Mesothelial cell of epicardium (in vitro differentiated cells): ENCODE measurements at places on chromosomes 16 and 17. TPM values are rescaled to one million over a fixed set of nuclear protein-coding genes. Genes with fewer than 3 reads are reported as not detected.

The PPP1R27 gene
- total RNA-seq: 0.35 TPM in 1 of 3 replicates, not detected in the others

The CDH5 gene
- total RNA-seq: 0.09 to 0.27 TPM (median 0.16 TPM) in 3 replicates

The SDR42E2 gene
- 0.09 TPM in 2 of 3 replicates, not detected in the other for total RNA-seq

- DNase-seq: no peak
Observed at GRCh38 chr17:43074869-43075268, 49.8 kb downstream of the RND2 start.

DNA sequence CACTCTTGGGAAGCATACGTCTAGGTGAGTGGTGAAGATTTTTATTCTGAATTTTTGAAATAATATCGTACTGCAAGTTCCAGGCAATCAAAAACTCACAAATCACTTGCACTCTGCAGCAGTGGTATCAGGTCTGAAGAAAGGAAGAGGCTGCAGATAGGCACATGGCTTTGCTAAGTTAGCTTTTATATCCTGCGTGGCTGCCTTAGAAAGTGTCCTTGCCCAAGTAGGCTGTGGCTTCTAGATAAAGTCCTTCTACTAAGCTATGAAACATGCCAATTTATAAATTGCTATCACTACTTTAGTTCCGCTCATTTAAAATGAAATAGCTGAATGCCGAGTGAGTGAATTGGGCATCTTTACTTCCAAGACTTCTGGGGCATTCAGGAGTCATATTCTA, 17.9 kb downstream of the WWOX start:
- DNase-seq: no peak

The PMFBP1 gene
- 3.7 to 5.7 TPM (median 4.9 TPM) in 3 replicates for total RNA-seq

The SBK1 gene
- total RNA-seq: 50.1 to 51.9 TPM (median 51.4 TPM) in 3 replicates

GRCh38 chr16:50630394-50631020, 50.6 kb downstream of the SNX20 start:
- DNase-seq: no peak

DNA sequence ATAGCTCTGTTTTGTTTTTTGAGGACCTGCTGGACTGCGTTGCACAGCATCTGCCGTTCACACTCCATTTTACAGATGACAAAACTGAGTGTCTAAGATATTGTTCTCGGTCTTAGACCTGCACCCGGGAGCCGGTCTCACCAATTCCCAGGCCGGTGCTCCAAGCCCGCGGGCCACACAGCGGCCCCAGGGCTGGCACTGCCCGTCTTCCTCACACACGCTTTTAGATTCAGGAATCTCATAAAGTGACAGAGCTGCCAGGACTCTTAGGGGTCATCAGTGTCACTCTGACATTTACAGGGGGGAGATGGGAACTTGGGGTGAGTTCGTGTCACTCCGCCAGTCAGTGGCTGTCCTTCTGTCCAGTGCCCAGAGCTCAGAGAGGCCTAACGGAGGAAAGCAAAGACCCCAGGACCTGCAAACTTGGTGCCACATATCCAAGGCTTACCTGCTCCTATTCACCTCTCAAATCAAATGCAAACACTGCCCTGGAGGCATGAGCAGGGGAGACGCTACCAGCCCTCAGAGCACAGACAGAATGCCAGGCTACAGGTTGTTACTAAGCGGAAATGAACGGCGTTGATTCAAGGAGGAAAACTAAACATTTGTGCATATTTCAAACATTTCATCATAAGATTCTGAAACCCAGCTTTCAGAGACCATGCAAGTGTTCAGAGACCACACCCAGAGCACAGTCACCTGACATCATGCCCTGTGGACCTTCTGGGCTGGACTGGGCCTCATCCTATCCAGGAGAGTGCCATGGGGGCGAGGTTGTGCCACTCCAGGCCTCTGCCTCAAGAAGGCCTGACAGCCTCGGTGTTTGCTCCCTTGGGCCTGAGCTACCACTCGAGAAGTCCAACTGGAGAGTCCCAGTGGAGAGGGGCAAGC, 29.5 kb downstream of the TNFRSF13B start:
- no peak for DNase-seq

The SEC14L5 gene
- total RNA-seq: 0.09 to 0.13 TPM in 2 of 3 replicates, not detected in the other

The KRTAP2-3 gene
- 0.45 to 0.91 TPM (median 0.69 TPM) in 3 replicates for total RNA-seq

GRCh38 chr17:68302066-68302564, 10.8 kb downstream of the ARSG start:
- no peak for DNase-seq

The CLTC gene
- total RNA-seq: 192 to 201 TPM (median 192 TPM) in 3 replicates

GRCh38 chr17:6596081-6596480, 39.7 kb upstream of the PITPNM3 start:
- DNase-seq: no peak

GRCh38 chr17:49624896-49625295, 49.2 kb downstream of the NXPH3 start:
- DNase-seq: no peak

DNA sequence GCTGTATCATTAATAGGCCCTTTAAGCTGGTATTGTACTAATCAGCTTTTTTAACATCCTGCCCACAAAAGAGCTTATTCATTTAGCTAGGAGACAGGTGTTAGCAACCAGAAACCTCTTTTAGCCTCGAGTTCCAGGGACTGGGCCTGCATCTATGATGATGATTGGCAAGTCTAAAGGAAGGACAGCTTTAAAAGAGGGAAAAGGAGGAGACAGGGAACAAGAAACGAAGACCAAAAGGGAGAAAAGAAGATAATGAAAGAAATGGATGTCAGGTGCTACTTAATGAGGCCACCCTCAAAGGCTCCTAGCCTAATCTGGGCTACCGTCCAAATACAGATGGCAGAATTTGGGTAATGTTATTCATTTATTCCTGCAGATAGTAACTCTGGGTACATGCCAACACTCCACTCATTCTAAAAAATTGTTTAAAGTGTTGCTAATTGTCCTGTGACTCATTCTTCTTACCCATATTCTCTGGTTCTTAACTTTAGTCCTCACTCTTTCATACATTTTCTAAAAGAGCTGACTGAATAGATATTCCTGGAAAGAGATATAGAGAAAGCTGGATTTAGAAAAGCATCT, 18.7 kb upstream of the RFFL start:
- DNase-seq: no peak

- no peak for DNase-seq
Observed at GRCh38 chr17:67834634-67835033, 9.3 kb downstream of the BPTF start.

DNA sequence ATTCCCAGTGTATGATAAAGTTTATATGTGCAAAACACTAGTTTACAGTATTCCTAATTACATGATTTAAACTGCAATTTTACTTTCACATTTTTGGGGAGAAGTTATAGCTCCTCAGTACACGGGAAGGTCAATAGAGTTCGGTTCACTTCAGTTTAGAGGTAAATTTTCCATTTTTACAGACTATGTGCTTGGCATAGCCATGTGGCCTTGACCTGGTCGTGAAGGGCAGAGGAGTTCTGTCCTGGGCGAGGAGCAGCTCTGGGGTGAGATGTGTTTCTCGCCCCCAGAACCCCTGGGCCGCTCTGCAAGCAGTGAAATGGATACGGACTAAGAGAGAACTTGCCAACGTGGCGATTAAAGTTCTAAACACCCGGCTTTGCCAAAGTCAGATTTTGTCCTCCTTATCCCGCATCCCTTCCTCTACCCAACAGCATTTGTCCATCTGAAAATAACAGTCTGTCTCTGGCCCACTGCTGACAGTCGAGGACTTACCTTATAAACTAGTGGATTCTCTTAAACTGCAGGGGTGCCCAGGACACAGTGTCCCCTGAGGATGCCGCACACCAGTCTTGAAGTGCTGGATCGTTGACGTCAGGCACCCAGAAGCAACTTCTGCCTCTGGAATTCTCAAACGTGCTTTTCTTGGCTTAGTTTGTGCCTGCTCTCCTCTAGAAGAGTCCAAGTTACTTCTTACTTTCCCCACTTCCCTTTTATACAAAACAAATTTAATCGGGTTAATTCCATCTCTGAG, 1.5 kb upstream of the SIAH1 start:
- DNase-seq: no peak

- no peak for DNase-seq
Observed at GRCh38 chr16:65984296-65984695, 382.2 kb upstream of the CDH5 start.

The CFAP119 gene
- 6.0 to 7.4 TPM (median 6.3 TPM) in 3 replicates for total RNA-seq

DNA sequence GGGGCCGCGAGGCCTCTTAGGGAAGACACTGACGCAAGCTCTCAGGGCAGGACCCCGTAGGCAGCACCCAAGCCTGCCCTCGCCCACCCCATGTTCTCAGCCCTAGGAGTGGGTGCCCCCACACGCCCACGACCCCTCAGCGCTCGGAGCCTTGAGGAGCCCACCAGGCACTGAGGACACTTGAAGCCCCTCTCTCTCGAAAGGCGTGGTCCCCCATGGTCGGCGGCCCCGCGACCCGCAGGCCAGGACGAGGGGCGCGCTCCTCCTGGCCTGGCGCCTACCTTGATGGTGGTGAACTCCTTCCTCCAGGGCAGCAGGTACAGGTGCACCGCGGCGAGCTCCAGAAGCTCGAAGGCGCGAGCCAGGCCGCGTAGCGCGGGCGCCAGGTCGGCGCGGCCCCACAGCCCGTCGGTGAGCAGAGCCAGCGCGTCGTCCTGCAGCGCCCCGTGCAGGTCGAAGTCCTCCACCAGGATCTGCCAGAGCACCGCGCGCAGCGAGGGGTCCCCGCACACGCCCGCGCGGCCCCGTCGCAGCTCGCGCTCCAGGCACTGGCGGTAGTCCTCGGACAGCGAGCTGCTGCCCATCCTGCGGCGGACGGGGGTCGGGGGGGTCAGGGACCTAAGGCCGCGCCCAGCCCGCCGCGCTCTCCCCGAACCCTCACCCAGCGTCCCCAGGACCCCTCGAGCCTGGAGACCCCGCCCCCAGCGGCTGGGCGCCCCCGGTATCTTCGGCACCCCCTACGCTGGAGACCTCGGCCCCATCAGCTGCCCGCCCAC, 668 bp downstream of the SPATA2L start:
- peak; percentile 67 for DNase-seq

- DNase-seq: no peak
Observed at GRCh38 chr16:70269471-70269870, 17.7 kb upstream of the EXOSC6 start.

The C16orf74 gene
- 11.2 to 12.1 TPM (median 12.0 TPM) in 3 replicates for total RNA-seq

DNA sequence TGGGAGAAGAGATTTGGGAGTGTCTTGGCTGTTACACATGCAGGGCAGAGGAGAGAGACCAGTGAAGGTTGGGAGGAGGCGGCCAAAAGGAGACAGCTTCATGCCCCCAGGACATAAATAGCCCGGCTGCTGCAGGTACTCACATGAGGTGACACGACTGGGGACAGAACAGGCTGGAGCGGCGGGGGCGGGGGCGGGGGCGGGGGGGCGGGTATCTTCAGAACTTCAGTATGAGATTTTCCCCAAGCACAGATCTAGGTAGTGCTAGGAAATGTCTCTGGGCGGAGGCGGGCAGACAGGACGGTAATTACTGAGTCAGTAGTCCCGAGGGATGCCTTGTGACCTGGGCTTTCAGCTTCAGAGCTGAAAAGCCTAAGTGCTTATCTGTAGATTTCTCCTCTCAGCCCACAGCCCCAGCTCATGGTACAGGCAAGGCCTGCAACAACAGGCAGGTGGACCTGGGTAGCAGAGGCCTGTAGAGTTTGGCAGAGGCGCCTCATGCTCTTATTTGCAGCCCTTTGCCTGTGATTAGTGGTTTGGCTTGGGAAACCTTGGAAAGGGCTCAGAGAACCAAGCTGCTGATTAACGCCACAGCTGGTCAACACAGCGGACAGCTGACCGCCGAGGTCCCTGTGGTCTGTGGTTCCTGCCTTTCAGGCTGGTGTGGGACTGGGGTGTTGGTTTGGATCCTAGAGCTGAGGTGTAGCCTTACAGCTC, 24.5 kb downstream of the UNK start:
- no peak for DNase-seq

DNA sequence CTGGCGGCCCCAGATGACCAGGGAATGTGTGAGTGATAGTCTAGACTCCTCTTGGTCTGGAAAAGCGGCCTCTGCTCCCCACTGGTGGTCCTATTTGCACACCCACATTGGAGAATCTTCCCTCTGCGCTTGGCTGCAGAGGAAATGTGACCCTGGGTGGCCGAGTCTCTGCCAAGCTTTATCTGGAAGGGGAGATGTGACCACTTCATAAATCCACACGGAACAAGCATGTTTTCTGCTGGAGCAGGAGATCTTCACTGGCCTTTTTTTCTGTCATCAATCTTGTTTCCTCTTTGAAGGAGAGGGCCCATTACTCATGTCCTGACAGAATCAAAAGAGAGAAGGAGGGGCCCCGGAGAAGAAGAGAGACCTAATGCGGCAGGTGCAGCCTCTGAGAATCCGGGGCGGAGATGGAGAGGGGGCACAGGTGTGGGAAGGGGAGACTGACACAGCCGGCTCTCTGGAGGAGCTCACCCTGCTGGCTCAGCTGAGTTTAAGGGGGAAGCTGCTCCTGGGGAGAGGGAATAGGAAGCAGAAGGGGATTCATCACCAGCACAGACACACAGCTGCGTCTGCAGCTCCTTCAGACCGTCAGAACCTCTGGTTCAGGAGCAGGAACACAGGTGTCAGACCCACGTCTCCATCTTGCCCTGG, 116.3 kb downstream of the SOX9 start:
- DNase-seq: no peak

GRCh38 chr16:645852-646678, 3.1 kb upstream of the WDR90 start:
- no peak for DNase-seq

DNA sequence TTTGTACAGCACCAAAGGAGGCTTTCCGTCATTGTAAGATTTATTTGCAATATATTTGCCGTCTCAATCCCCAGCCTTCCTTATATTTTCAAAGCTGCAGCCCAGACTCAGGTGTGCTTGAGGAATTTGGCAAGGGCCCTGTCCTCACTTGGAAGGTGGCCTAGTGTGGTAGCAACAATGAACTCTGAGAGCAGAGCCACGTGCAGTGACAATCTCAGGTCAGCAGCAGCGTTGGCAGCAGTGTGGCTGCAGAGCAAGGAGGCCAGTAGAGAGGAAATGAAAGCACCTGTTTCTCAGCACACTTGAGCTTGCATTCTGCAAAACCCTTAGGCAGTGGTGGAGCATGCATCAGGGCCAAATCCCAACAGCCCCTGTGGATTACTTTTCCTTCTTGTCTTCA, 613.5 kb downstream of the RBFOX1 start:
- no peak for DNase-seq
